Cardiac septum (tissue), 1 donor: ENCODE measurements at places on chromosomes 6 and 20. TPM values are rescaled to one million over a fixed set of nuclear protein-coding genes. Genes with fewer than 3 reads are reported as not detected.
A peak's percentile ranks its signal among the peaks of the same experiment; 100 is the strongest.

The SLC16A10 gene
- 5.0 TPM for total RNA-seq

The MYT1 gene
- not detected for total RNA-seq

The DSTN gene
- 569 TPM for total RNA-seq

The HLA-G gene
- 0.62 TPM for total RNA-seq

The GLP1R gene
- 0.08 TPM for total RNA-seq

The TPMT gene
- total RNA-seq: 9.7 TPM

The MAS1 gene
- 0.03 TPM for total RNA-seq

GRCh38 chr6:139690007-139690406 is 315.6 kb upstream of the CITED2 start:
- DNase-seq: no peak

- no peak for DNase-seq
Measured at GRCh38 chr20:3330046-3330741, 77.3 kb downstream of the DNAAF9 start.

- no peak for DNase-seq
Measured at GRCh38 chr6:88519301-88520016, 353.3 kb upstream of the CNR1 start.

GRCh38 chr6:72464791-72465691 is 156.8 kb upstream of the KCNQ5 start:
- DNase-seq: no peak

GRCh38 chr6:112781241-112781640 is 434.1 kb downstream of the RFPL4B start:
- DNase-seq: no peak

DNA sequence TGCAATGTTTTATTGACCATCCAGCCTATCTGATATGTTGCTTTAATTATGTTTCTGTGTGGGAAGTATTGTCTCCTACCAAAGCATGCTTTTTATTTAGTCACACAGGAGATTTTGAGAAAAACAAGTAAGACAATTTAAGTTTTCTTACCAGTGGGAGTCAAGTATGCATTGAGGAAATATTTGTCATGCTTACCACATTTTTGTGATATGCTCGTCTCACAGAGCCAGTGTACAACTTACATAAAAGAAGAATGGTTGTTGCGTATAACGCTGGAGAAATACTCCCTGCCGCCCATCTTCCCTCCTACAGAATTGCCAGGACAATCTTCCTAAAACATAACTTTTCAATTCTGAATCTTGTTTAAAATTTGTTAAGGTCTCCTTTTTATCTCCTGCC is 37.1 kb upstream of the FILIP1 start:
- no peak for DNase-seq

DNA sequence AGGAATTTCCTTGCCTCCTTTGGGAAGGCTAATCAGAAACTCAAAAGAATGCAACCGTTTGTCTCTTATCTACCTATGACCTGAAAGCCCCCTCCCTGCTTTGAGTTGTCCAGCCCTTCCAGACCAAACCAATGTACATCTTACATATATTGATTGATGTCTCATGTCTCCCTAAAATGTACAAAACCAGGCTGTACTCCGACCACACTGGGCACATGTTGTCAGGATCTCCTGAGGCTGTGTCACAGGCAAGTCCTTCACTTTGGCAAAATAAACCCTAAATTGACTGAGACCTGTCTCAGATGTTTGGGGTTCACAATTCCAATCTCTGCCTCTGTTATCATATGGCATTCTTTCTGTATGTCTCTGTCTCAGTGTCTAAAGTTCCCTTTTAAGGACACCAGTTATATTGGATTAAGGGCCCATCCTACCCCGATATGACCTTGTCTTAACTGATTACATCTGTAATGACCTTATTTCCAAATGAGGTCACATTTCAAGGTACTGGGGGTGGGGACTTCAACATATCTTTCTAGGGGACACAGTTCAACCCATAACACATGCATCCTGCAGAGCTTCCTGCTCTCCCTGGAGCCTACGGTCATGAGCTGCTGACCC is 513.5 kb upstream of the JARID2 start:
- no peak for DNase-seq

- peak; percentile 71 for DNase-seq
Measured at GRCh38 chr20:38132156-38132909, 32.7 kb downstream of the TGM2 start.

DNA sequence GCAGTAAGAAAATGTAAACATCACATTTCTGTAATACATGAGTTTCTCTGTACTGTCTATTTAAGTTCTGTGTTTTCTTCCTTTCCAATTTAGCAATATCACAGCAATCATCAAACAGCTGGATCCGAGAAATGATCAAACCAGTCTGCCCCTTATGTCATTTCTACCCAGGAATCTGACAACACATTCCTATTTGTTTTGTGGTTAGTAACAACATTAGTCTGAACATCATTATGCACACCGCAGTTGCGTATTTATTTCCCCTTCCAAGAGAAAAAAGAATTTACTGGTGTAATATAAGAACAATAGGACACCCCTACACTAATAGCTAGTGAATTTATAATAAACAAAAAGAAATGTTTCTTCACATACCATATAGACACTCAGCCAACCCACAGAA is 179.5 kb downstream of the BTBD9 start:
- no peak for DNase-seq

DNA sequence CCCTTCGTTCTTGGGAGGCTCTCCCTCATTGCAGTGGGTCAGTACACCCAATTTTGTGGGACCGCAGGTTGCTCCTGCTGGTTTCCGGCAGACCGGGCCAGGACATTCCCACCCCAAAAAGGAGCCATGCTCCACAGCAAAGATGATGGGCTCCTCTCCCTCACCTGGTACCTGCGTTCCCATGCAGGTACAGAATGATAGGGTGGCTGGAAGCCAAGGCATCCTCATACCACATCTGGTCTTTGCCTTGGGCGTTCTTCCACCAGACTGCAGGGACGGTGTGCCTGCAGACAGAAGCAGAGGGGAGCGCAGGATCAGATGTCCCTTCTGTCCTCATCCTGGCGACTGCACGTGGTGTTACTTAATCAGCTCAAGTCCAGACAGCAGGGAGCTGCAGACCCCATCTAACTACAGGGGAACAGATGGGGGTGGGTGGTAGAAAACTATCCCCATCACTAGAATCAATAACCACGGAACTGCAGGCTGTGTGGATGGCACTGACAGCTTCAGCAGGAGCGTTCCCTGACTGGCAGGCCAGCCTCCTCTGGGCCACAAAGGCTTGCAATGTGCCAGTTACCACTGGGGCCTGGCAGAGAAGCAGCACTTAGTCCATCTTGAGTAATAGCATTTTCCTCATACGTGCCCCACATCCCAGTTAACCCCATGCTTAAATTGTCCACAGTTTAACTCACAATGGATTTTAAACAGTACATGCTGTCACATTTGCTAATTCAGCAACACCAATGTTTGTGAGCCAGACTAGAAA is 70.4 kb downstream of the ABHD12 start:
- no peak for DNase-seq

DNA sequence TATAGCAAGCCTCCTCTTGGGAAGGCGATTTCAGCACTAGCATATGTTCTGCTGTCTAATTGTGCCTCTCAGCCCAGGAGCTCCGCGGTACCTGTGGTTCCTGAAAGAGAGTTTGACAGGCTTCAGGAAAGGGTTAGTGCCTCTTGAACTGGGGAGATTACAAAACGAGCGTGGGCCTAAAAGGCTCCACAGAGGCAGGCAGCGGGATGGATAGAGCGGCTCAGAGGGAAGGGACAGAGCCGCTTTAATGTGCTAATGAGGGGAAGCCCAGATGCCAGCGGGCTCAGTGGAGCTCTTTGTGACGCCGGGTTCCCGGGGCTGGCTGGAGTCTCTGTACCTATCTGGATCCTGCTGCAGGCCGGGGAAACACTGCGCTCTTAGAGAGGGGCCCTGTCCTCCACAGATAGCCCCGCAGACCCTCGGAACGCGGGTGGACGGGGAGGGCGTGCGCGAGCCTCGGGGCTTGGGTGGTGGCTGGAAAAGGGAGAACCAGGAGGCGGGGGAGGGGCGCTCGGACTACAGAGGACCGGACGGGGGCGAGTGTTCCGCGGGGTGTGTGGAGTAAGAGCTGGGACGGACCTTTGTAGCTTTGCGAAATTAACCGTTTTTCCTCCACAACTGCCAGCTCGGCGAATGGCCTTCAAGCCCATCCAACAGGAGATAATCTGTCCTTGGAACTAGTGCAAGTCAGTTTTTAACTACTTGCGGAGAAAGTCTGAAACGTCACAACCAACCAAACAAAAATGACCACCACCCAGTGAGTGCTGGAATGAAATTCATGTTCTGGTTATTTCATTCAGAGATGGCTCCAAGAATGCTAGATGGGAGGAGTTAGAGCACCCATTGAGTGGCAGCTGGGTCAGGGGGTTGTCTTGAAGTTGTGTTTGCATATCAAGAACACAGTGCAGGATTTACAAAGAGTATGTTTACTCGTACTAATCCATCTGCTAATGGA is 13.0 kb downstream of the SLC35F1 start:
- no peak for DNase-seq

DNA sequence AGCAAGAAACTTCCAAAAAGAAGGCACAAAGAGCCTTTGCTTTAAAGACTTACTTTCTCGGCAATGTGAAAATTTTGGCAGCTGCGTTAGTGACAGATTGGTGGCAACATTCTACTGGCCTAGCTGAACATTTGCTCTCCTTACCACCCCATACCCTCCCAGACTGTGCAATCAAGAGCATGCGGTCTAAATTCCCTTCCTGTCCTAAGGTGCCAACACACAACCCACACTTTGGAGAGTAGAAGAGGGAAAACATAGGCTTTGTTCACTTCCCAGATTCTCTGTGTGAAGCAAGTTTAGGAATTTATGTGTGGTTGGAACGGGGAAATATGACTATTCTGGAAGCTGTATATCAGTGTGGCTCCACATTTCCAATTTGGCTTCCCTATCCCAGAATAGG is 29.8 kb upstream of the NEDD9 start:
- DNase-seq: no peak

GRCh38 chr6:166738386-166739116 is 111.5 kb upstream of the RPS6KA2 start:
- DNase-seq: no peak

DNA sequence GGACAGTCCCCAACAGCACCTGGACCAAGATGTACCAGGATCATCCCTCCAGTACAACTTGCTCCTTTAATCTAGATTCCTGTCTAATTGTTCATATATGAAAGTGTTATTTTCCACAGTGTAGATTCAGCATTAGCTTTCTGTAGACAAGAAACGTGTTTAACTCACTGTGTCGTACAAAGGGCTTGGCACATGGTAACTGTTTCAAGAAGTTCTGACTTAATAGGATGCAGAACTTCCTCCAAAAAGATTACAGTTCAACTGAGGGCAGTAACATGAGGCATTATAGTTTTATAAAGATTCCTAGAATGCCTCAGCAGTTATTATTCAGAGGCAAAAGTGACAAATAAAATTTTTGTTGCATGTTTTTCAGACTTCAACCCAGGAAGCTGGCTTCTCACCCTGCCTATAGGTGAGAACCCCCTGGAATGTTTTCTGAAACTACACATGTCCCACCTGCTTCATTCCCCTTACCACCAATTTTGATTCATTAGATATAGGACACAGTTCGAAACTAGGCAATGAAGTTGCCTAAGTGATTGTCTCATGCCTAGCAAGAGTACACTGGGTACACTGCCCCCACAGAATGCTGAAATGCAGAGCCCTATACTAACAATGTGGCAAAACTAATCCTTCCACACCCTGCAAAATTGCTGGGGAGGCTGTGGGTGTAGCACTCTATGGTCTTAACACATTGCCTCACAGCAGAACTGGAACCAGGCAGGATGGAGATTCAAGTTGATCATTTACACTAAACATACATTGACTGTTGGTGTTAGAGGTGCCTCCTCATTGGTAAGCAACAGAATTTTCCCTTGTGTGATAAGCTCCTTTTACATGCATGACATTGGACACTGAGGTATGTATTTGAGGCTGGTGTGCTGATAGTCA is 22.6 kb upstream of the SH3BGRL2 start:
- DNase-seq: no peak

DNA sequence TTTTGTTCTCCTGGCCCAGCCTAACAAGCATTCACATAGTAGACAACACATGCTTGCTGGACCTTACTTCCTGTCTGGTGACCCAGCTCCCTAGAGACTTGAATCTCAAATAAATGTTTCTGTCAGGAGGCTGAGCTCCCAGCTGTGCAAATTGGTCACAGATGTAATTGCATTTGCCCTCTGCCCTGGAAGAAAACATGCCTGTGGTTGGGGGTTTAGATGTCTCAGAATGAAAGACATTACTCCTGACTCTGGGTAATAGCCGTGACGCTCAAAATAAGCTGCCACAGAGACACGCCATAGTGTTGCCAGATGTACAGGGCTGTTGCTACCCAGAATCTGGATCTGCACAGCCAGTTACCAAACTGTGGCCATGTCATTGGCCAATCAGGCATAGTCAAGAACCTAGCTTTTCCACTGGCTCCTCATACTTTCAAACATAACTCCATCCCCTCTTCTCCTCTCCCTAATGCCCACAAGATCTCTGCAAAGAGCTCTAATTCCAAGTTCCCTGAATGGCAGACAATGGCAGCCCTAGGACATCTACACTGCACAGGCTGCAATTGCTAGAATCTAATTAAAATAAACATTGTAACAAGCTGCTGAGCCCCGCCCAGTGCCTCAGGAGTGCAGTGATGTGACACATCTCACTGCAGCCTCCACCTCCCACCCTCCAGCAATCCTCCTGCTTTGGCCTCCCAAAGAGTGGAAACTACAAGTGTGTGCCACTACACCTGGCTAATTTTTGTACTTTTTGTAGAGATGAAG is 32.8 kb upstream of the GMPR start:
- DNase-seq: no peak

DNA sequence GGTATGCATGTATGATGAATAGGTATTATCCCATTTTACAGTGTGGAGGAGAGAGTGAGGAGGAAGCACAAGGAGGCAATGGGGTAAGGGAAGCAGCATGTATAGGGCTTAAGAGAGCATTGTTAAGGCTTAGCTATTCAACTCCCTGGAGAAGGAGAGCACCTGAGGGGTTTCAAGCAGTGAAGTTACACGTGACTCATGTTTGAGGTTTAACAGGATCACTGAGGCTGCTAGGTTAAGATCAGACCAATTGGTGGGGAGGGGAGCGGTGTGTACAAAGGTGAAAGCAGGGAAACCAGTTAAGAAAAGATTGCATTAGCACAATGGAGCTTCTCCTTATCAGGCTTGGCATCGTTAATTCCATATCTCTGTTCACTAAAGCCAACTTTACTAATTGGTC is 64.4 kb upstream of the NHSL1 start:
- DNase-seq: no peak

GRCh38 chr6:105495515-105495914 is 92.6 kb upstream of the PREP start:
- no peak for DNase-seq
